Activated T-cell treated with anti-CD3 and anti-CD28 coated beads for 4 hours (primary cell): ENCODE measurements at places on chromosomes 16 and 17.

DNA sequence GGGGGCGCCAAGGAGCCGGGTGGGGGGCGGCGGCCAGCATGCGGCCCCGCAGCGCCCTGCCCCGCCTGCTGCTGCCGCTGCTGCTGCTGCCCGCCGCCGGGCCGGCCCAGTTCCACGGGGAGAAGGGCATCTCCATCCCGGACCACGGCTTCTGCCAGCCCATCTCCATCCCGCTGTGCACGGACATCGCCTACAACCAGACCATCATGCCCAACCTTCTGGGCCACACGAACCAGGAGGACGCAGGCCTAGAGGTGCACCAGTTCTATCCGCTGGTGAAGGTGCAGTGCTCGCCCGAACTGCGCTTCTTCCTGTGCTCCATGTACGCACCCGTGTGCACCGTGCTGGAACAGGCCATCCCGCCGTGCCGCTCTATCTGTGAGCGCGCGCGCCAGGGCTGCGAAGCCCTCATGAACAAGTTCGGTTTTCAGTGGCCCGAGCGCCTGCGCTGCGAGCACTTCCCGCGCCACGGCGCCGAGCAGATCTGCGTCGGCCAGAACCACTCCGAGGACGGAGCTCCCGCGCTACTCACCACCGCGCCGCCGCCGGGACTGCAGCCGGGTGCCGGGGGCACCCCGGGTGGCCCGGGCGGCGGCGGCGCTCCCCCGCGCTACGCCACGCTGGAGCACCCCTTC, 484 bp downstream of the FZD2 start:
- no peak for DNase-seq

DNA sequence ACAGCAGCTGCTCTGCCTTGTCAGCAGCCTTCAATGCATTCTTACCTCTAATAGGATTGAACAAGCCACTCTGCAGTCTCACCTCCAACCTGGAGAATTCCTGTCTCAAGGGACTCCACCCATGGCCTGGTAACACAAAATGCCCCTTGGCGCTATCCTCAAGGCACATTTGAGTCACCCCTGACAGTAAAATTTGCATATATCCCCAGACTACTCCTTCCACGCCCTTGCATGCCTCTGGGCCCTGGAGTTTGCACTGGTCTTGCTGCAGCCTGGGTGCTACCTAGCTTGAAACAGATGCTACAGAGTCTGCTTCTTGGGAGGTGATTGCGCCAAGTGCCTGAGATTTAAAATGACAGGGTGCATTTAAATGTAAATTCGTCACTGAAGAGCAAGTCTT, 391.4 kb upstream of the MAF start:
- no peak for DNase-seq

DNA sequence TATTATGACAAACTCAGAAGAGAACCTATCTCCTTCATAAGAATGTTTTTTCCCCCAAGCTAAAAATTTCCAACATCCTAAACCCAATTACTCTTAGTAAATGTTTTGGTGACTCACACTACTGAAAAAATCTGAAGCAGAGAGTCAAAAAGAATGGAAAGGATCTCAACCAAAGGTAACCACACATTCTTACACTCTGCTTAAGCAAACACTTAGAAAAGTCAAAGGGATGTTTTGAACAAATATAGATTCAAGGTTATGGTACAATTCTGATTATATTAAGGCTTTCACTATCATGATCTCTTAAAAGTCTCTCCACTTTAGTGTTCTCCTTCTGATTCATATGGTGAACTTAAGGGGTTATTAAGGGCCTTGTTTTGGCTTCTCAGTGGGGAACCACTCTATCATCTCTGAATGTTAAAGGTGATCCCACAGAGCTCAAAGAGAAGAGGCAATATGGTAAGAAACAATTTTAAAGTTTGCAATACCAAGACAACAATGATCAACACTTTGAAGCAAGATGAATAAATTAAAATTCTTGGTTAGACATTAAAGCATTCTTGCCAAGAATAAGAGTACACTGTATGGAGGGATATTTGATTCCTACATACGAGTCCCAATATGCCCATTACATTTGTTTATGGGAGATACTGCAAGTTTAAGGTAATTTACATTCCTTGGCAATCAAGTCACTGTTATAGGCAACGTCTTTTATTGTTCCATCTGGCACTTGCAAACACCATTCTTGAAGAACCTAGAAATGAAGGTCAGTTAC, 69.2 kb downstream of the CDC27 start:
- no peak for DNase-seq

GRCh38 chr16:4790261-4790660, 2.1 kb upstream of the SEPTIN12 start:
- no peak for DNase-seq

DNA sequence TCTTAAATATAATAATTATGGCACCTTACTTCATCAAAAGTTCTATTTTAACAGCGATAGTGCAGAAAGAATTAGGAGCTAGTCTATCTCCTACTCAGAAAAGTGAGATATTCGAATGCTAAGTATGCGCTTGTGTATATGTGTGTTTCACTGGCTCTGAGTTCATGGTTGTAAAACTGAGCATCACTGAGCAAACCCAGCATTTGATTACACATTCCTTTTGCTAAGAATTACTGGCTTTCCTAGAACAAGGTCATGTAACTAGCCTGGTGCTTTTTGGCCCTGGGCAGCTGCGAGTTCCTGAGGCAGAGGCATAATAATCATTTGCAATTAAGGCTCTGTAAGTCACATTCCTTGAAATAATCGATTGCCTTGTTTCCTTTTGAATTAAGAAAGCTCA, 157.2 kb downstream of the SNX29 start:
- DNase-seq, result no peak

- DNase-seq, result no peak
Measured at GRCh38 chr16:22757202-22757601, 56.8 kb upstream of the HS3ST2 start.

DNA sequence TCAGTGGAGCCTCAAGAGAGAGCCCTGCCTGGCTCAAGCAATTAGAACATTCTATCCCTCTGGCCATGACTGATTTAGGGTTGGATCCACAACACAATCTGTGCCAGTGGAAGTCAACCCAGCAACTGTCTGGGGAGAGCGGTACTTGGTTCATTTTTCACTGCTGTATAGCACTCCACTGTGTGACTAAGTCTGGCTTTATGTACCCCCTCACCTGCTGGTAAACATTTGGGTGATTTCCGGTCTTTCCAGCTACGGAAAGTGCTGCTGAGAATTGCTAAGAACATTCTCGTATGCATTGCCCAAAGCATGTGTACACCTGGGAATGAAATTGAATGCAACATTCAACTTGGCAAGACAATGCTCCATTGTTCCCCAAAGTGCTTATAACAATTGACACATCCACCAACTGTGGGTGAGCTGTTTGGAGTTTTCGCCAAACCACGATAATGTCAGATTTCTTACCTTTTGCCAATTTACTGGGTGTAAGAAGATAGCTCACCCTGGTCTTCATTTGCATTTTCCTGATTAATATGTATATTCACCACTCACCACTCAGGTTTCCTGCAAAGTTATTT, 63.5 kb upstream of the MED9 start:
- no peak for DNase-seq
